ENCODE measurements at places on chromosomes 16 and 17.

DNA sequence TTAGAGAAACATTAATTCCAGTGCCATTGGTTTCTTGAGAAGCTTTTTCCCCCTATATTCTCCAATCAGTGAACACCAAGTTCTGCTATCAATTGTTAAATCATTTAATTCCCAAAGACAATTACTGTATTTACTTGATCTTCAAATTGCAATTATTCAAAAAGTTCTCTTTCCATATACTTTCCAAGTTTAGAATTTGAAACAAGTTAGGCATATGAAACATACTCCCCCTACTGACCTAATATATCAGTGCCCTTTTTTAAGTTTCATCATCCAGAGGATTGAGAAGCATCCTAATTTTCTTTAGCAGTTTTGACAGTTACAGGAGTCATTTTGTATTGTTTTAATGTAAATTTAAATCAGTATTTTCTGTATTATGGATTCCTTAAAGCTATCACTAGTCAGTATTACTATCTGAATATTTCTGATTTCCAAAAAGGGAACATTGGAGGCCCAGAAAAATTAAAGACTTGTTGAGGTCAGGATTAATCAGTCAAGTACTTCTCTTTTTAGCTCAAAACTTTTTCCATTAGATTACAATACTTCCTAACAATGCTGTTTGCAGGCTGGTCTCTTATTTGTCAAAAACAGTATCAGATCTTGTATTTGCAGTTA lies 16.3 kb downstream of the MEIOC start:
- DNase-seq, result no peak

- DNase-seq, result no peak
Measured at GRCh38 chr17:10050597-10051101, 145.6 kb upstream of the RCVRN start.

GRCh38 chr16:86345516-86345915 lies 164.8 kb upstream of the FOXF1 start:
- DNase-seq, result no peak

- peak; percentile 85 for DNase-seq
Measured at GRCh38 chr17:42814633-42815399, 9.3 kb downstream of the BECN1 start.

DNA sequence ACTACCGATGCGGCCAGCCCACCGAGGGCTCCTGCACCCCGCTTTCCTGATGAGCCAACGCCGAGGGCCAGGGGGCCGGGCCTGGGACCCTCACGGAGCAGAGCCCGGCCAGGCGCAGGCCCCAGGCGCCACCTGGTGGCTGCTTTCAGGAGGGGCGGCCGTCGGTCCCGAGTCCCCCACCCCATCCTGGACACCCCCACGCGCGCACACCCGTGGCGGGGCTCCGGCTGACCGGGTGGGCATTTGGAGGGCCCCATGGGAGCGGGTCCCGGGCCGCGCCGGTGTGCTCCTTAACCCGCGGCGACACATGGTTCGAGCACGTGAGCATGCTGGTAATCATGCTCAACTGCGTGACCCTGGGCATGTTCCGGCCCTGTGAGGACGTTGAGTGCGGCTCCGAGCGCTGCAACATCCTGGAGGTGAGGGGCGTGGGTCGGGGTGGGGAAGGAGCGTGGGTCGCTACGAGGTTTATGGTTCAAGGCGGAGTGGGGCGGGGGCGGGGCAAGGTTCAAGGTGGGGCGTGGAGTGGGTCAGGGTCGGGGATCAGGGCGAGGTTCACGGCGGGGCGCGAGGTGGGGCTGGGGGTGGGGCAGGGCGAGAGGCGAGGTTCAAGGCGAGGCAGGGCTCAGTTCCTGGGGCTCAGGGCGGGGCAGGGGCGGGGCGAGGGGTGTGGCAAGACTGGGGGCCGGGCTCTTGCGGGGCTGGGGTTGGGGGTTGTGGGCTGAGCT lies 30.2 kb downstream of the TPSG1 start:
- no peak for DNase-seq

- DNase-seq, result peak; percentile 7
Measured at GRCh38 chr16:11497851-11498289, 88.8 kb downstream of the LITAF start.

DNA sequence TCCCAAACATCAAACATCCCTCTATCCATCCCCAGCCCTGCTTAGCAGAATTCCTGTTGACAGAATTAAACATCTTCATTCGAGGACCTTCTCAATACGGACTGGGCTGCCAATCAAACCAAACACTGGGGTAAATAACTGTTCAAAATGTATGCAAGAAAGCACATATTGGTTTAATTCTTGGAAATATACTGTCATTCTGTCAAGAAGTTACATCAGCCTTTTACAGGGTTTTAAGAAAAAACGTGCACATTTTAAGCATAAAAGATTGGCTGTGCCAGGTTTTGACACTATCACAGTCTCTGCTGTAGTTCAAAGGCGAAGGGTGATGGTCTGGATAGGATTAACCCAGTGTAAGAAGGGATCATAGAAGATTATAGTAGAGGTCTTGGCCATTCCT lies 25.1 kb upstream of the CCNF start:
- DNase-seq, result no peak

DNA sequence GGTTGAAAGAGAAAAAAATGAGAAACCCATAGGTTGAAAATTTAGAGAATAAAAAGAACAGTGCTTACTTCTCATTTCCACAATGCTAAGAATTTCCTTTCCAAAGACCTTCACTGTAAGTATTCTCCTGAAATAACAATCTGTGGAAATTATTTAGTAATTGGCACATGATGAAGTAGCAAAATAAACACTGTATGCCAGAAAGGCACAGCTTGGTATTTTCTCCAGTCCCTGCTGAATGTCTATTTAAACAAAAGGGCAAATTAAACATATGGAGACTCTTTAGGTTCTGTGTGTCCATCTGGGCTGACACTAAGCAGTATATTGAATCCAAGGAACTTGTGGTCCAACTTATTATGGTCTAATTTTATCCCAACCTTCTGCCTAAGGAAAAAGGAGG lies 46.1 kb downstream of the CHCT1 start:
- DNase-seq, result no peak

- DNase-seq, result no peak
Measured at GRCh38 chr17:31492880-31493655, 101.6 kb downstream of the RAB11FIP4 start.

DNA sequence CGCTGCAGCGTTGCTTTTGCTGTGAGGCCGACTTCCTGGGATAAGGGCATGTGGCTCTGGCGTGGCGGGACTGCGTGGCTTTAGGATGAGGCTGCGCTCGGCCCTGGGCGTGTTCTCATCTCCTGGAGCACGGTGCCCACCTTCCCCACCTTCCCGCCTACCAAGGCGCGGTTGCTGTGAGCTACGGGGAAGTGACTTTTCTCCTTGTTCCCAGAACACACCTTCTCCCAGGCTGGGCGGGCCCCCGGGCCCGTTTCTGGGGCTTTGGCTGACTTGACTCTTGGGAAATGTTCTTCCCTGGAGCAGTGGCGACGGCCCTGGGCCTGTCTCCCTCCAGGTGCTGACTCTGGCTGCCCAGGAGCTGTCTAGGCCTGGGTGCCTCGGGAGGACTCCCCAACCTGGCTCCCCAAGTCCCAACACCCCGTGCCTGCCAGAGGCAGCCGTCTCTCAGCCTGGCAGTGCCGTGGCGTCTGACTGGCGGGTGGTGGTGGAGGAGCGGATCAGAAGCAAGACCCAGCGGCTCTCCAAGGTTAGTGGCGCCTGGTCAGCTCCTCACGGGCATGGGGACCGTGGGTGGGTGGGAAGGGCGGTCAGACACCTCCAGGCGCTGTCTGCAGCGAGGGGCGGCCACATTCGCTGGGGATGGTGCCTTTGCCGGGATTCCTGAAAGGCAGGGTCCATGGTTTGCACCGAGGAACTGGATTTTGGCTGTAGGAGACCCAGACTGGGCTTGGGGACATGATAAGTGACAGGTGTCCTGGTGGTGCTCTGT lies 12.1 kb downstream of the TELO2 start:
- no peak for DNase-seq

GRCh38 chr17:29159306-29159860 lies 20.8 kb downstream of the MYO18A start:
- no peak for DNase-seq

DNA sequence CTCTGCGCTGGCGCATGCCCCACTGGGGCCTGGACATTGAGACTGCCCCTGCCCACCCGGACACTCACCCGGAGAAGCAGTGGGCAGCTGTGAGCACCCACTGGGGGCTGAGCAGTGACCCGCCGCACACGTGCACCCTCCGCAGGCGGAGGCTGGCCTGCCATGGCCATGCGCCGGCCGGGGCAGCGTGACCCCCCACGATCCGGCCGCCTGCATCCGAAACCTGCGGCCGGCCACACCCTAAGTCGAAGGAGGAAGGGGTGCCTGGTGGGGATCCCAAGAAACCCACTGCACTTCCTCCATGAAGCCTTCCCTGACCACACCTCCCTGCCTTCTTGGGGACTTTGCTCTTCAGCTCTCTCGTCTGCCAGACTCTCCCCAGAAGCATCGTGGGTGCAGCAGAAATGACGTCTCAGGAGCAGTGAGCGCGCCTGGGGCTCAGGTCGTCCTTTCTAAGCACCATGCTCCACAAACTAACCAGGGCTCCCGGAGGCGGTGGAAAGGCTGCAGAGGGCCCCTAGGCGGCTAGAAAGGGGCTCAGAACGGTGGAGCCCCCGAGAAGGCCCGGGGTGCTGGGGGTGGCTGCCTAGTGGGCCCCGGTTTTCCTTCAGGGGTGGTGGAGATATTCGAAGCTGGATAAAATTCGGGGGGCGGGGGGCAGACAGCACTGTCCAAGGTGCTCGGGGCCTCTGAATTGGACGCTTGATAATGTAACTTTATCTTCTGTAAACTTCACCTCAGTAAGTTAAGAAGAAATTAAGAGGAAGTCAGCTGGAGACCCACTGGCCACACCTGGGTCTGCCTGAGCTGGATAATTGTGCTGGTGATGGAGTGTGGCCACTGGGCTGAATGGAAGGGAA lies 1.5 kb downstream of the TPSG1 start:
- DNase-seq, result no peak

DNA sequence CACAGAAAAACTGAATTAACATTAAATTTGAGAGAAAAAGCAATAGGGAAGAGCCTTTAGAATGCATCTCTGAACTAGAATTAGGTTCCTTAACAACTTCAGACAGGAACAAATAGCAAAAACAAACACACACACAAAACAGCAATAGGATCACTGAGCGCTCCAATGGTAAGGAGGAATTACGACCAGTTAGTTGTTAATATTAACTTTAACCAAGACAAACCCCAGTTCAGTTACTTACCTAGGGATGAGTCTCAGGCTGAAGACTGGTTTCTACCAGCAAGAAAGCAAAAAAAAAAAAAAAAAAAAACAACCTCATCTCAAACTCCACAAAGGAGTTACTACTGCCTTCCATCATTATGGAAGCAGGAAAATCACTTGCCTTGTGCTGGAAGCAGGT lies 14.6 kb downstream of the DHRS7B start:
- no peak for DNase-seq

DNA sequence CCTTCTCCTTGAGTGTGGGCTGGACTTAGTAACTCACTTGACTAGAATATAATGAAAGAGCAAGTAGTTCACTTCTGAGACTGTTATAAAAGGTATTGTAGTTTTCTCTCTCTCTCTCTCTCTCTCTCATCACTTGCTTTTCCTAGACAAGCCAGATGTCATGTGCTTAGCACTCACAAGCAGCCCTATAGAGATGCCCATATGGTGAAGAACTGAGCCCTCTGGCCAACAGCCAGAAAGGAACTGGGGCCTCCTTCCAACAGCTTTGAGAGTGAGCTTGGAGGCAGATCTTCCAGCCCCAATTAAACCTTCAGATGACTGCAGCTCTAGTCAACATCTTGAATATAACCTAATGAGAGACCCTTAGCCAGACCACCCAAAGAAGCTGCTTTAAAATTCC lies 440.5 kb downstream of the GRIN2A start:
- no peak for DNase-seq

DNA sequence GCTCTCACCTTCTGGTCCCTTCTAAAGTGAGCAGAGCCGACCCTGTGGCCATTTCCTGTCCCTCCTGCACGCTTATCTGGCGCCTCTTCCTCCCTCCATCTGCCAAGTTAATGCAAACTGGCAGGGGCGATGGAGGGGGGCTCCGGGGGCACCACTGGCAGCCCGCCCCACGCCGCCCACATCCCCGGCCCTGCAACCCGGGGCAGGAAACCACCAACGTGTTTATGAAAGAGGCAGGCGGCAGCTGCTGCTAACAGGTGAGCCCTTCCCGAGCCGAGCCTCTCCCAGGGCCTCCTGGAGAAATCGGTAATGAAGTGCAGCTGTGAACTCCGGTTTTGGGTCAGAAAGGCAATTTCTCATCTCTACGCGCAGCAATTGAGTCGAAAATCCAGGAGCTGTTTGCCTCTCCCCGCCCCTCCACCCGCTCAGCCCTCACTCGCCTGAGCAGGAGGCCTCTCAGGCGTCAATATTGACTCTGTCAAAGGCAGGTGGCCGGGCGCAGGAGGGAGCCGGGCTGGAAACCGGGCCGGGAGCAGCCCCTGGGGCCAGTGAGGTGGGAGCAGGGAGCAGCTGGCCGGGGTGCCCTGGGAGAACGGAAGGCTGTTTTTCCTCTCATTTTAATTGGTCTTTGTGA lies 164.4 kb upstream of the GSE1 start:
- DNase-seq, result no peak

GRCh38 chr17:12789481-12790248 lies at the start of gene ARHGAP44:
Gene ARHGAP44 (plus strand): TSS chr17:12789498. CDS start chr17:12789839, 341 bp downstream.
- no peak for DNase-seq

DNA sequence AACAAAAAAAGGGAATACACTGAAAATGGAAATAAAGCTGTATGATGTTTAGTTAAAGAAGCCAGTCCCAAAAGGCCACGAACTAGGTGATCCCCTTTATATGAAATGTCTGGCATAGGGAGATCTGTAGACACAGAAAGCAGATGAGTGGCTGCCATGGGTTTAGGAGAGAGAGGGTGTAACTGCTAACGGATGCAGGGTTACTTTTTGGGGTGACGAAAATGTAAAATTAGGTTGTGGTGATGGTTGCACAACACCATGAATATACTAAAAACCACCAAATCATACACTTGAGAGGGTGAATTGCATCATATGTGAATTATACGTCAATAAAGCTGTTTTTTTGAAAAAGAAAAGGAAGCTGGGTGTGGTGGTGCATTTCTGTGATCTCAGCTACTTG lies 99.6 kb downstream of the ADCY9 start:
- no peak for DNase-seq

GRCh38 chr16:85935974-85936760 lies 37.2 kb downstream of the IRF8 start:
- DNase-seq, result no peak

GRCh38 chr16:70661534-70661917 lies 15.2 kb downstream of the IL34 start:
- DNase-seq, result no peak
